Foreskin melanocyte (primary cell): ENCODE measurements at places on chromosomes 13 and 19.

- DNase-seq: no peak
Measured at GRCh38 chr19:55493052-55493644, 4.9 kb downstream of the SSC5D start.

GRCh38 chr19:18856385-18857126, 24.8 kb downstream of the UPF1 start:
- no peak for DNase-seq

GRCh38 chr19:21410166-21410565, 13.2 kb downstream of the ZNF493 start:
- no peak for DNase-seq

DNA sequence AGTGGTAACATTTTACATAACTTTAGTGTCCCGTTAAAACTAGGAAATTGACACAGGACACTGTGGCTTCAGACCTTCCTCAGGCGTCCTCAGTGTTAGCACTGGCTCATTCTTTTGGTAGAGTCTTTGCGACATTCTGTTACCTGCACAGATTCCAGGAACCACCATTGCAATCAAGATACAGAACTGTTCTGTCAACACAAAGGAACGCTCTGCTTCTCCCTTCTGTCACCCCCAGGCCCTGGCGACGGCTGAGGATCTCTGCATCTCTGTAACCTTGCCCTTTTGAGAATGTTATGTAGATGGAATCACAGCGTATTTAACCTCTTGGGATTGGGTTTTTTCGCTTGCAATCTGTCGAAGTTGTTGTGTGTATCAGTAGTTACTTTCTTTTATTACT, 22.6 kb downstream of the KDM4B start:
- no peak for DNase-seq

GRCh38 chr19:51027873-51028272, 1.5 kb upstream of the KLK11 start:
- no peak for DNase-seq

DNA sequence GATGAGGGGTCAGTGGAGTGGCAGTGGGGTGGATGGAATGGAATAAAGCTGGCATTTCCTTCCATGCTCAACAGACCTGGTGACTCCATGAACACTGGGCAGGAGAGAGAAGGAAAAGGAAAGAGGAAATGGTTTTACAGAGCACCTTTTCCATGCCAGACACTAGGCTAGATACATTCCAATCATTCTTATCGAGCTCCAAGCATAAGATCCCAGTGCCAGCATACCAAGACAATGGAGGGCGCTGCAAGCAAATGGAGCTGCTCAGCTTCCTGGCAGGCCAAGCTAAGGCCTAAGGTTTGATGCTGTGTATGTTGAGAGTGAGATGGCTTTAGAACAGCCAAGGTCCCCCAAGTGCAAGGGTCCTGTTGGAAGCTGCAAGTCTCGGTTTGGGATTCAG, 113.2 kb downstream of the HSPH1 start:
- DNase-seq: no peak

DNA sequence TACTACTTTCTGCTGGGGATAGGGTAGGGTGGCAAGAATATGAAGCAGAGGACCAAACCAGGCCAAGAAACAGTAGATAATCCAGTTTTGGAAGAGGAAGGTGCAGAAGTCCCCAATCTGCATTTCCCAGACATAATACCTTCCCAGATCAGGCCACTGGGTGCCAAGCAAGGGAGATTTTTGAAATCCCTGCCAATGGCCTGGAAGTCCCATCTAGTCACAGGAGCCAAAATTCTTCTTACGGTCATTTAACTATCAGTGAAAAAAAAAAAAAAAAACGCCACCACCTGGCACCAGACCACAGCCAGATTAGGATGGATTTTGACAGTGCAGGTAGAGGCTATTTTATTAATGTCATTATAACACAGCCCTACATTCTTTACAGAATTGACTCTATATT, 57.8 kb downstream of the ZC3H13 start:
- no peak for DNase-seq

DNA sequence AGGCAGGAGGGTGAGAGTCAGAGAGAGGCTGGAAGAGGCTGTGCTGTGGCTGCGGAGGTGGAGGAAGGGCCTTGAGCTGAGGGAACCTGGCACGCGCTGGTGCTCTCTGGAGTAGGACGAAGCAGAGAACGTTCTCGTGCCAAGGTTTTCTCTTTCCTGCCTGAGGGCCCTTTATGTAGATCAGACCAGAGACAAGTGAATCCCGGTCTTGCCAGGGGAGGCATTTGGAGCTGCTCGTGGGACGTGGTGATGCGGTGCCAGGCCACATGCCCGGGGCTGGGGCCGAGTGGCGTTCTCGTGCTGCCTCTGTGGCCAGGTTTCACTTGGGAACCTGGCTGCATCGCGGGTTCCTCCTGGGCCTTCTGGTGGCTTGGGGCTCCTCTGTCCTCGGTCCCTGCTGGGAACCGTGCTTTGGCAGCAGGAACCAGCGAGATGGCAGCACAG, 54.2 kb downstream of the KDM4B start:
- no peak for DNase-seq
